ELF-1 (cell line): ENCODE measurements at places on chromosomes 5 and 9.

DNA sequence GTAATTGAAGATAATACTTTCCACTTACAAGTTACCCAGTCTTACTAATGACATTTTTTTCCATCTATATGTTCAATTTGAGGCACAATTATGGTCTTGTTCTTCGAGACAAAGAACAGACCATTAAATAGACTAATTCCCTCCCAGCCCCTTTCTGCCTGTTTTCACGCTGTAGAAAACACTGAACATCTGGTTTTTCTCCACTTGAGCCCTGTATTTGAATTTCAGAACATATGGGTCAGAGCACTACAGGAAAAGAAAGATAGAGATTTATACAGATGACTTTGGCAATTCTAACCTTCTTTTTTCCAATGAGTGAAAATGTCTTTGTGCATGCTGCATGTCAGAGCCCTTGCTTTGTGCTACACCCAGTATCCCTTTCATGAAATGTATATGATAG lies 506.9 kb downstream of the LRRC70 start:
- DNase-seq = no peak

DNA sequence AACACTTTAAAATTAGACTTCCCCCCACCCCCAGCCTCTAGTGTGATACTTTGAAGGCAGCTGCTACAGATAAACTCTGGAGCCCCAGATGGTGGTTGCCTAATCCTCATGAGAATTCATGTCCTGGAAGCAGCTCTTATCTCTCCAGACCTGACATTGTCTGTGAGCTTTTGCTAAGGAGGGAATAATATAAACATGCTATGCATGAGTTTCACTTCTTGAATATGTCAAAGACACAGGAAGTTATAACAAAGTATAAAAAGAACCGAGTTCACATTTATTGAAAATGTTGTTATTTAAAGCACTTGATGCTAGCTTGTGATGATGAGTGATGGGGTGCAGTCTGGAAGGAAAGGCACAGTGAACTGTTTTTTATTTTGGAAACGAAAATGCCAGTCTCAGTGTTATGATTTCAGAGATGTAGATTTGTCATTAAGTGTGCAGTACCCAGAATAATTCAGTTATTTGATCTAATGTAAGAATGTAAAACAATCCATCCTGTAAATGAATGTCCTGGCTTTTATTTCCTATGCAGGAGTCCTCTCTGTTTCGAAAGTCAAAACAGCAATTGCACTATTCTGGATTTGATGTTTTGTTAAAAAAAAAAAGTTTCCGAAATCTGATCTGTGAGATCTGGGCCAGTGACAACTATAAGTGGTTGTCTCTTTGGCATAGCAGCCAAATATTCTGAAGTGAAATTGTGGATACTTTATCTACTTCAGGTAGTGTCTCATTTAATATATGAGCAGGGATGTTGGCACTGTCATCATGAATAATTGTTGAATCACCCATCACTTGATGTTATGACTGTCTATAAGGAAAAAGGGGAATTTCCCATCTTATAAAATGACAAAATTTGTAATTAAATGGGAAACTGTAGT lies 77.0 kb downstream of the ZCCHC7 start:
- DNase-seq = no peak

DNA sequence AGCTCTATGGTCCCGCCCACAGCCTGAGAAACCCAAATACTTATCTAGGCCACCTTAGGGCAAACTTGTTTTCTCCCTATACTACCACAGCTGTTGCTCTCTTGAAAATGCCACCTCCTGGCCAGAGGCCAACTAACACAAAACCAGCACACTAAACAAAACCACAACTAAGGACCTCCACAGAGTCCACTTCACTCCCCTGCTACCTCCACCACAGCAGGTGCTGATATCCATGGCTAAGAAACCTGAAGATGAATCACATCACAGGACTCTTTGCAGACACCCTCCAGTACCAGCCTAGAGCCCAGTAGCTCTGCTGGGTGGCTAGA lies 108.4 kb downstream of the ALDH1A1 start:
- DNase-seq = no peak

DNA sequence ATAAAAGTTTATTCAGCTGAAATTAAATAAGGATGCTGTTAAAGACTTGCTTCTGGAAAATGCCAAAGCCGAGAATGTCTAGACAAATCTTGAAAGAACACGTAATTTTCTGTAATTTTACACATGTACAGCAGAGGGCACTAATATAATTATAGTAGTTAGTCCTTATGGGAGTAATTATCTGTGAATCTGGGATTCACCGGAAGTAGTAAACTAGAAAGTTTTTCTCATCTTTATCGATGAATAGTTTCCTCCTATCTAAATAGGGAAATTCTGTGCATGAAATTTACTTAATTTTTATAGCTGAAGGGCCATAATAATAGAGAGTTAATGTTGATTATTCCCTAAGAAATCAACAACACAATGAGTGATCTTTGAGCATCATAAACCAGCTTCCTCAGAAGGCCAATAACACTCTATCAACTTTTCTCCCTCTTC lies 18.4 kb upstream of the CNTLN start:
- no peak for DNase-seq

GRCh38 chr9:18189871-18190670 lies 283.9 kb upstream of the ADAMTSL1 start:
- DNase-seq = no peak

- DNase-seq = peak; percentile 79
Measured at GRCh38 chr5:158869092-158869491, 230.6 kb downstream of the EBF1 start.

DNA sequence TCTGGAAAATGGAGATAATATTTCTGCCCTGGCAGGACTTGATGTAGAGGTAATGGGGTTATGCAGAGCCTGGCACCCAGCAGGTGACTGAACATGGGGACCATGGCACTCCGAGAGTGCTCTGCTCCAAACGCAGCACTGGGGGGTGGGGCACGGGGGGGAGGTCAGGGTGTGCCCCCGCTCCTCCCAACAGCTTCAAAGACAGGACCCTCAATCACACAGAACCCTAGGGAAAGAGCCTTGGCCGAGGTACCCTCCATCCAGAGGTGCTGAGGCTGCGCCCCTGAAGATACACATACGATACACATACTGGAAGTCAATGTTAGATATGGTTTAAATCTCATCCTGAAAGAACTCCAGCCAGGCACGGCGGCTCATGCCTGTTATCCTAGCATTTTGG lies 26.6 kb upstream of the CEP72 start:
- DNase-seq = no peak

GRCh38 chr9:113254991-113255390 lies 20.4 kb downstream of the CDC26 start:
- no peak for DNase-seq

- no peak for DNase-seq
Measured at GRCh38 chr5:107526270-107526937, 144.3 kb downstream of the EFNA5 start.

DNA sequence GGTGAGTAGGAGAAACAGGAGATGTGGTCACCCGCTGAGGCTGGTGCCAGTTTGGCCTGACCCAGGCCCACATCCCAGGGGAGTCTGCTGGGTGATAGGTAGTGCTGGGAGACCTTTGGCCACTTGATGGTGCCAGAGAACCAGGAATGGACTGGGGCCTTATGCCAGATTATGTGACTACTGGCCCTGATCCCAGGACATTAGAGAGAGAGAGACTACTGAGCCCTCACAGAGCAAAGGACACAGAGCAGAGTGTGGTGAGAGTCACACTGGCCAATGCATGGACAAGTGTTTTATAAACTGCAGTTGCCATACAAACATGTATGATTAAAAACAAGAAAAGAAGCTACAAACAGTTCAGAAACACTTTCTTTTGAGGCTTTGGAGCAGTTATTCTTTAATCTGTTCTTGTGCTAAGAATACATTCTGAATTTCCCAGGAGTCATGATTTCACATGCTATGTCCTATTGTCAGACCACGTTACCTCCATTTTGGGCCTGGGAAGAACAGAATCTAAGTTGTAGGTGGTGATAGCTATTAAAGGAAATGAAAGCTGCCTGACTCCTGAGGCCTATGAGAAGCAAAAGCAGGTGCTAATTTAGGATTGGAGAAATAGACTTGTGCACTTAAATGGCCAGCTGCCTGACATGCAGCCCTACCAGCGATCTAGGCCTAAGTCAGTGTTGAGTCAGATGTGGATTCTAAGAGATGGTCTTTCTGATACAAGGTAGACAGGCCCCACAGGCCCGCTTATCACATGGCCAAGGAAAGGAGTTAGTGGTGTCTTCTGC lies 32.6 kb upstream of the TMOD1 start:
- peak; percentile 87 for DNase-seq

GRCh38 chr9:93231121-93231694 lies 47.3 kb downstream of the WNK2 start:
- DNase-seq = no peak

- DNase-seq = no peak
Measured at GRCh38 chr5:96297867-96298266, 135.2 kb downstream of the PCSK1 start.

- DNase-seq = no peak
Measured at GRCh38 chr5:78587081-78587774, 61.3 kb downstream of the LHFPL2 start.

GRCh38 chr5:81391-82021 lies 10.5 kb upstream of the PLEKHG4B start:
- DNase-seq = peak; percentile 45

- DNase-seq = peak; percentile 14
Measured at GRCh38 chr5:2748179-2748860, 3.2 kb downstream of the IRX2 start.

GRCh38 chr5:109947667-109948066 lies 257.9 kb downstream of the MAN2A1 start:
- no peak for DNase-seq

DNA sequence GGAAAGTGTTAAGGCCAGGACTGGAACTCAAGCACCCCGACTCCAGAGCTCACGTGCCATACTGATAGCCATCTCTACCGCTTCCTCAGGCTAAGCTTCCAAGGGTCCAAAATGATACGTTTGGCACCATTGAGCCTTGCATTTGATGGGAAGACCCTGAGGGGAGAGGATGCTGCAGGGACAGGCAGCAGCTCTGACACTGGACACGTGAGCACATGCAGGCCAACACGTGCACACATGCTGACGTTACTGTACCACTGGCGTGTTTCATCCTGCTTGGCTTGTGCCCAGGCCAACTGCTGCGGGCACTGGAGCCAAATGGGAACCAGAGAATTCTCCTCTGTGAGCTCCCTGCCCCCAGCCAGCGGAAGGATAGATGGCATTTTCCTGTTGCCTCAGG lies 5.2 kb downstream of the FAT2 start:
- no peak for DNase-seq

GRCh38 chr5:59390074-59390659 lies 503.4 kb downstream of the PDE4D start:
- DNase-seq = no peak

DNA sequence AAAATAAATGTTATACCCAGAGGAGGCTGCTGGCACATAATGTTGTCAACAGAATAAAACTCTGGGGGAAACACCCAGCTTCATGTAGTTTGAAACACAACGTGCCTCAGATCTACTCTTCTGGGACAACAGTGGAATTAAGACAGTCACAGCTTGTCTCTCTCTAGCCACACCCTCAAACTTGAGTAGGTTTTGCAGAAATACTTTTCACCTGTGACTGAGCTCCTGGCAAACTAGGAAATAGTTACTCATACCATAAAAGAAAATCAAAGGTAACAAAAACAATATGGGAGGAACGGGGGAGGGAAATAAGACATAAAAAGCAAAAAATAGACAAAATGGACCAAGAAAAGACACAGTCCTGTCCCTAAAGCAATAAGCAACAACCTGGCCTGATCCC lies 14.4 kb downstream of the ELAVL2 start:
- no peak for DNase-seq

- no peak for DNase-seq
Measured at GRCh38 chr9:71431931-71432330, 310.5 kb upstream of the TRPM3 start.

DNA sequence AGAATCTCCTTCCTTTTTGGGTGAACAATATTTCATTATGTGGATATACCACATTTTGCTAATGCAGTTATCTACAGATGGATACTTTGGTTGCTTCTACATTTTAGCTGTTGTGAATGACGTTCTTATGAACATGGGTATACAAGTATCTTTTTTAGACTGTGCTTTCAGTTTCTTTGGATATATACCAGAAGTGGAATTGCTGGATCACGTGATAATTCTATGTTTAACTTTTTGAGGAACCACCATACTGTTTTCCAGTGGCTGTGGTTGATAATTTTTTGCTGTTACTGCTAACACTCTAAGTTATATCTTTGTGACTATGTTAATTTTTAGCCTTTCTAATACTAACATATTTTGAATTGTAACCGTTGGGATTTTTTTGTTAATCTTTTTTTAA lies 12.5 kb downstream of the WDR70 start:
- no peak for DNase-seq

GRCh38 chr5:131786900-131787692 lies 9.7 kb downstream of the FNIP1 start:
- no peak for DNase-seq

DNA sequence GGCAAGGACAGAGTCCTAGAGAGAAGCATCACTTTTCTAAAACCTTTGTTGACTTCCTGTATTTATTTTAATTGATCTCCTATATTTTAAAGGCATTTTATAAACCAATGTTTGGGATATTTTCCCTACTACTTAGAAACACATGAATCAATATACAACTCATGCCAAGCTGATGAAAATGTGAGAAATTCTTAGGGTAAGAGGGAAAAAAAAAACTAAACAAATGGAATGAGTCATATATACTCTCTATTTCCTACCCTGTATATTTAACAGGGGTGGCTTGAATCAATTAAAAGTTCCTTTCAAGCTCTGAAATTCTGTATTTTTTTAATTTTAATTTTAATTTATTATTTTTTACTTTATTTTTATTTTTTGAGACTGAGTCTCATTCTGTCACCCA lies 19.6 kb downstream of the BAAT start:
- no peak for DNase-seq

DNA sequence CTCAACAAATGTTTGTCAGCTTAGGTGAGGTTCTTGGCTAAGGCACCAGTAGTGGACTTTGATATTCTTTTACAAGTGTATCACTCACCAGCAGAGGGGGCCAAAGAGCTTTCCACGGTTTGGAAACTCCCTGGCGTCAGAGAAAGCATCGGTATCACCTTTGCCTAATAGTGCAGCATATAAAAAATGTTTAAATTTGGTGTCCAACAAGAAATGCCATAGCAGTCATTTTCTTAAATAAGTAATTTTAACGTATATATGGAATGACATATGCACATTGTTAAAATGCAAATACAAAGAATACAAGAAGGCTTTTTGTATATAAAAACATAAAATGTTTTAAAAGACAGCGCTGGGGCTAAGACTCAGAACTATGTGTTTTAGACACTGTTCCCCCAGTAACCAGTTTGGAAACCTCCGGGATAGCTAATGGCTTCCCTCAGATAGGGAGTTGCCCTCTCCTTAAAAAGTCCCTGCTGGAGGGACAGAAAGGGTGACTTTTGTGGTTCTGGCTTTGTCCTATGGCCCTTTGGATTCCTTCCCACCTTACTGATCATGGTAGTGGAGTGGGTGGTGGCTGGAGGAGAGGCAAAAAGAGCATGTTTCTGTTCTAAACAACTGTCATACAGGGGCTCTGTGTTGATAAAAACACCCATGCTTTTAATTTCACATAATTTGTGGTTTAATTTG lies 124.6 kb downstream of the GPBP1 start:
- DNase-seq = peak; percentile 70

DNA sequence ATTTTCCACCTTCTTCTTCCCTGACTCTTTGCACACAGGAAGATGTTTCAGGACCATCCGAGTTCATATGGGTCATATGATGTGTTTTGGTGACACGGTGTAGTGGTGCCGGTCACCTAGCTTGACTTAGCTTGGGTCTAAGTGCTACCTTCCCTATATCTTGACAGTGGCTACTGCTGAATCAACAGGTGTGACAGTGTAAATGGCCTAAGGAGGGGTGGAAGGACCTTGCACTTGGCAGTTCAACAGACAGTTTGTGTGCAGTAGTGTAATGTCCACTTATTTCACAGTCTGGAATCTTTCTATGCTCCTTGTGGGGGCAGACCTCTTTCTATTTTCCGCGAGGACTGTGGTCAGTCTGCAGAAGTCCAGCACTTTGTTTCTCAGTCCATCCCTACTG lies 43.8 kb downstream of the CARTPT start:
- no peak for DNase-seq
